ENCODE measurements at places on chromosomes 3 and 15. TPM values are rescaled to one million over a fixed set of nuclear protein-coding genes. Genes with fewer than 3 reads are reported as not detected.

DNA sequence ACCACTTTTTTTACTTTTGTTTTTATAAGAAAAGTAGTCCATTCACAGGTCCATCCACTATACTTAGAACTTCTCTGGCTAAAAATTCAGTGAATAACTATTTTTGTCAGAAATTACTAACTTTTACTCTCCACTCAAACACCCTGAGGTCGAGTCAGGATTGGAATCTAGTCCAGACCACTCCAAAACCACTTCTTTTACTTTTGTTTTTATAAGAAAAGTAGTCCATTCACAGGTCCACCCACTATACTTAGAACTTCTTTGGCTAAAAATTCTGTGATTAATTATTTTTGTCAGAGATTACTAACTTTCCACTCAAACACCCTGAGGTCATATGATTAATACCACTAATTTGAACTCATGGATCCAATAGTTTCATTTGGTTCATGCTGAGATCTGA, 239.4 kb downstream of the RORA start:
- DNase-seq, result no peak

DNA sequence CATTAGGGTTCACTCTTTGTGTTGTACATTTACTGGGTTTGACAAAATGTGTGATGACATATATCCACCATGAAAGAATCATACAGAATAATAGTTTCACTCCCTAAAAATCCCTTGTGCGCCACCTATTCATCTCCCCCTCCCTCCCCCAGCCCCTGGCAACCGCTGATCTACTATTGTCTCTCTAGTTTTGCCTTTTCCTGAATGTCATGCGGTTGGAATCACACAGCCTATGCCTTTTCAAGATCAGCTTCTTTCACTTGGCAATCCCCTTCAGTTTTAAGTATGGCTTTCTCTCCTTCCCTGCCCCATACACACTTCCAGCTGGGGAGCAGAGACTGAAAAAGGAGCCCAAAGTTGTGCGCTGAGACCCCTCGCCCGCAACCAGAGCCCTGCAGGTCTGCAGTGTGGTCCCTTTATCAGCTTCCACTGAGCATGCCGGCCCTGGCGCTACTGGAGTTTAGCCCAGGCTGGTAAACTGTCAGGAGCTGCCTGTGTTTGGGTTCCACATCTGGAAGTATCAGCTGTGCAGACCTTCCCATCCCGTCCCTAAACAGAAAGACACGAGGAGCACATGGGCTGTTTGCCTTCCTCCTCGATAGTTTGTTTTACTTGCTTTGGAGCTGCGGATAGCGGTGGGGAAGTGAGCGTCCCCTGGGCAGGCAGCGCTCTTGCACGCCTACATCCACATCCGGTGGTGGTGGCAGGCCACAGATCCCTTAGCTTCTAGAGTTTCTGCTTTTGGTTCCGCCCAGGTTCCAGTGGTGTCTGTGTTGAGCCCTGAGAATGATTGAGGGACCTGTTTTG, 12.3 kb downstream of the BOC start:
- DNase-seq, result no peak

DNA sequence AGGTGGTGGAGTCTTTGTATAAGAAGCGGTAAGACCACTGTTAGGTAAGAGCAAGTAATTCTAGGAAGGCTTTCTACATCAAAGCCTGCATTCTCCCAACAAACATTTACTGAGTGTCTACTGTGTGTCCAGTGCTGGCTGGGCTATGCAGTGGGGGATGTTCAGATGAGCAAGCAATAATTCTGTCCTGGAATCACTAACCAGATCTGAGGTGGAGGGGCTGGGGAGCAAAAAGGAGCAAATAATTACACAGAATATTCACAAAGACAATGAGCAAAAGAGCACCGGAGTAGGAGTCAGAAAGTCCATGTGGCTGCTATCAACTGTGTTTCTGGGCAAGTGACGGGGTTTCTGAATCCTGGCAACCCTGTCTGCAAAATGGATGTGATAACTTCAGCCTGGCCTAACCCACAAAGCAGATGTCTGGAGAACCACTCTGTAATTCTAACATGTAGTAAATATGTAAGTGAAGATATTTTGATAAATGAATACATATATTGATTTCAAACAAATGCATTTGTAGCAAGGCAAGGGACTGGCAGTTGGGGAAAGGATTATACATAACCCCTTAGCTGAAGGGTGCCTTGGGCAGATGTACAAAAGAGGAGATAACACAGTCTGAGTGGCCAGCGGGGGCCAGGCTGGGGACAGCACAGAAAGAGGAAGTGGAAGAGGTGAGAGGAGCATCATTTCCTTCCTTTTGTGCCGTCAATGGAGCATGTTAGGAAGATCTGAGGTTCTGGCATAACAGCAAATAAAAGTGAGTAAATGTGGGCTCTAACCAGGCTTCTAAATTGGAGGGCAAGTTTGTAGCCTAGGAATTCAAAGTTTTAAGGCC, 28.8 kb downstream of the CYP8B1 start:
- no peak for DNase-seq

DNA sequence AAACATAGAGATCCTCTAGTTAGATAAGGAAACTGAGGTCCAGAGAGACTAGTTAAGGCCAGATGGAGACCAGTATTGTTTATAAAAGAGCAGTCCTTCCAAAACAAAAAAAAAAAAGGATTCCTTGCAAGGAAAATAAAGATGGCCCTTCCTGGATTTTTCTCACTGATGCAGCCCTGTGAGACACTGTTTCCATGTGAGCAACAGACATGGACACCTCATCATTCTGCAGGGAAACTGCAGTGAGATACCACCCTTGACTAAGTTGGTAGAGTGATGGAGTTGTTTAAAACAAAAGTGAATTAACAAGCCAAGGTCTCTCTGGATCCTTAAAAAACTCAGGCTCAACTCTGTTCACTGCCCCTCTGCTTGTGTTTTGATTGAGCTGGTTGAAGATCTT, 65.6 kb upstream of the MYZAP start:
- DNase-seq, result no peak

DNA sequence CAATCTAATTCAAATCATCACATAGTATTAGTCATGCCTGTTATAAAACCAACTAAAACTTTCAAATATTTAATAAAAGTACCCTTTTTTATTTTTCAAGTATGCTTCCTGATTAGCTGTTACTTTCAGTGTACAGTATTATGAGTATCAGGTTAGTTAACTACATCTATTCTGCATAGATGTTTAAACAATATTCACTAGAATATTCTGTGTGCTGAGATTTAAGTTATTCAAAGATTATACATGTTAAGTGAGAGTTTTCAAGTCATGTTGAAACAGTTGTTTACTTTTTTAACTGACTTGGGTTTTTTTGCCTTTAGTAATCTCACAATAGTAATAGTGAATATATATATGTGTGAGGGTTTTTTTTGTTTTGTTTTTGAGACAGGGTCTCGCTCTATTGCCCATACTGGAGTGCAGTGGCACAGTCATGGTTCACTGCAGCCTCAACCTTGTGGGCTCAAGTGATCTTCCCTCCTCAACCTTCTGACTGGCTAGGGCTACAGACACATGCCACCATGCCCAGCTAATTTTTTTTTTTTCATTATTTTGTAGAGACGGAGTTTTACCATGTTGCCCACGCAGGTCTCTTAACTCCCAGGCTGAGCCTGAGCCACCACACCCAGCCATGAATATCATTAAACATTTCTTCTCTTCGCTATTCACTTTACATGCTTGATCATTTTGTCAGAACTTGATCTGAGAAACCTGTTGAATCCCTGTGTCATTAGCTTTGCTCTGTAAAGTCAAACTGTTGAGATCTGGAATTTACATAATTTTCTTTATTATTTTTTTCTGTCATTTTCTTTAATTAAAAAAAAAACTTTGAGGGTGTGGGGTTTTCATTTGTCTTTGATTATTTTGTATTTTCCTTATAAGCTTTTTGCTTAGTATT, 286.2 kb upstream of the UBE2E1 start:
- DNase-seq, result no peak

DNA sequence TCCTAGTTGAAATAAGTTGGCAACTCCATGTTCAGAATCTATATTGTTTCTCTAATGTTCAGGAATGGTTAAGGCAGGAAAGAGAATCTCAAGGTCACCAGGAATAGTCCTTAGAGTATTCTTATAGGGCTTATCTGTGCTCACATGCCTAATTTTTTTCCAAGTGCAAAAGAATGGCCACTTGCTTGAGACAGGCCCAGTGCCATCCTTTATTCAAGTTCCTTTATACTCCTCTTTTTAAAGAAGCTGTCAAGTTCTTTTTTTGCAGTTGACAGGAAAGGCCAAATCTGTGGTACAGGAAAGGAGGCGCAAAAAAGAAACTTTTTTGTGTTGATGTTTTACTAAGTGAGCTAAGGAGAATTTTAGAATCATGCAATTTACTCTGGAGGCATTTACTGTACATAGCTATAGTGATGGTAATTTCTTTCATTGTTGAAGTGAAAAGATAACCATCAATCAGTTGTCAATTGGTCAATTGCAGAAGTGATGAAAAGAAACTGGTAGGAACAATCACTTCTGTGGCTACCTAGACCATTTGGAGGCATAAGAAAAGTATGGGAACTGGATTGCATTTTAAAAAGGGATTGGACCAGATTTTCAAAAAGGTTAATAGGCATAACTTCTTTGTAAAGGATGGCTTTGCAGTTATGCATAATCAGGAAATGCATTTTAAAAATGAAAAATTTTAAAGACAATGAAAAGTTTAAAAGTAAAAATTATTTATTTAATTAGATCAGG, 102.5 kb upstream of the SOX2 start:
- DNase-seq, result no peak

DNA sequence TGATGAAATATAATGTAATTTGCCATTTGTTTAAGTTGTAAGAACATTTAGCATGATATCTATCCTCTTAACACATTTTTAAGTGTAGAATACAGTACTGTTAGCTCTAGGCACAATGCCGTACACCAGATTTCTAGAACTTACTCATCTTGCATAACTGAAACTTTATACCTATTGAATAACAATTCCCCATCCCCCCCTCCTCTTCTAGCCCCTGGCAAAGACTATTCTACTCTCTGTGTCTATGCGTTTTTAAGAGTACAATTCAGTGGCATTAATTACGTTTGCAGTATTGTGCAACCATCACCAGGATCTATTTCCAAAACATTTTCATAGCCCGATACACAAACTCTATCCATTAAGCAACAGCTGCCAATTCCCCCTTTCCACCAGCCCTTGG, 261.7 kb downstream of the PLOD2 start:
- DNase-seq, result no peak

The PROK2 gene
- total RNA-seq, result 3.7 TPM

The PLA2G4D gene
- under 0.01 TPM for total RNA-seq

The ELL3 gene
- total RNA-seq, result 1.2 TPM

The GASK1A gene
- total RNA-seq, result 4.5 TPM

The MGLL gene
- 31.4 TPM for total RNA-seq

The ANKUB1 gene
- 0.41 TPM for total RNA-seq

The GPR176 gene
- total RNA-seq, result 31.4 TPM

The BCL2A1 gene
- total RNA-seq, result 0.82 TPM

Data from frontal cortex (tissue), 4 donors.